Activated CD4-positive, alpha-beta T cell treated with anti-CD3 and anti-CD28 coated beads, Interleukin-2, amount 10 ng/mL, durations not matched to agents 24 days and 14 days (primary cell): ENCODE measurements at places on chromosomes 11 and 22. TPM values are rescaled to one million over a fixed set of nuclear protein-coding genes. Genes with fewer than 3 reads are reported as not detected.

GRCh38 chr22:49079027-49079725 lies 748.5 kb downstream of the BRD1 start:
- no peak overlapping the region for H3K4me3 ChIP-seq
- H3K36me3 ChIP-seq, result no peaks in the 10 kb centered on the region
- no peaks in the 10 kb centered on the region for H3K4me1 ChIP-seq
- H3K27me3 ChIP-seq, result no peaks in the 10 kb centered on the region
- no peak for DNase-seq

DNA sequence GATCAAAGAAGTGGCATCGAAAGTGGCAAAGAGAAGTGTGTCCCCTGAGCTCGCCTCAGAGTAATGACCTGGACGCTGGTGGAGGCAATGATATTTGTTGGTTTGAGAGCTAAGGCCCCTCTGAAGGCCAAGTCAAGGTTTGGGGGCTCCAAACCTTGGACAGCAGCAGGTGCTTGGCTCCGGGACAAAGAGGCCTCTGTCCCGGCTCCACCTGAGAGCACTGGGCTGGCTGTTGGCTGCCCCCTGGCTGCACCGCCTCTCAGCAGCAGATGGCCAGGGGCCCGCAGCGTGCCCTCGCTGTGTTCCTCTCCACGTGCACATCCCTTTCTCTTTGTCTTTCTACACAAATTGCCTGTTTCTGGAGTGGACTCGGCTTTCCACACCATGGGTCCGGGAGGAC lies 301.3 kb downstream of the NTM start:
- H3K36me3 ChIP-seq, result no peaks in the 10 kb centered on the region
- H3K27me3 ChIP-seq, result no peaks in the 10 kb centered on the region
- H3K27ac ChIP-seq, result no peak overlapping the region
- DNase-seq, result no peak
- peaks cover 5% of the 10 kb centered on the region for H3K4me1 ChIP-seq

DNA sequence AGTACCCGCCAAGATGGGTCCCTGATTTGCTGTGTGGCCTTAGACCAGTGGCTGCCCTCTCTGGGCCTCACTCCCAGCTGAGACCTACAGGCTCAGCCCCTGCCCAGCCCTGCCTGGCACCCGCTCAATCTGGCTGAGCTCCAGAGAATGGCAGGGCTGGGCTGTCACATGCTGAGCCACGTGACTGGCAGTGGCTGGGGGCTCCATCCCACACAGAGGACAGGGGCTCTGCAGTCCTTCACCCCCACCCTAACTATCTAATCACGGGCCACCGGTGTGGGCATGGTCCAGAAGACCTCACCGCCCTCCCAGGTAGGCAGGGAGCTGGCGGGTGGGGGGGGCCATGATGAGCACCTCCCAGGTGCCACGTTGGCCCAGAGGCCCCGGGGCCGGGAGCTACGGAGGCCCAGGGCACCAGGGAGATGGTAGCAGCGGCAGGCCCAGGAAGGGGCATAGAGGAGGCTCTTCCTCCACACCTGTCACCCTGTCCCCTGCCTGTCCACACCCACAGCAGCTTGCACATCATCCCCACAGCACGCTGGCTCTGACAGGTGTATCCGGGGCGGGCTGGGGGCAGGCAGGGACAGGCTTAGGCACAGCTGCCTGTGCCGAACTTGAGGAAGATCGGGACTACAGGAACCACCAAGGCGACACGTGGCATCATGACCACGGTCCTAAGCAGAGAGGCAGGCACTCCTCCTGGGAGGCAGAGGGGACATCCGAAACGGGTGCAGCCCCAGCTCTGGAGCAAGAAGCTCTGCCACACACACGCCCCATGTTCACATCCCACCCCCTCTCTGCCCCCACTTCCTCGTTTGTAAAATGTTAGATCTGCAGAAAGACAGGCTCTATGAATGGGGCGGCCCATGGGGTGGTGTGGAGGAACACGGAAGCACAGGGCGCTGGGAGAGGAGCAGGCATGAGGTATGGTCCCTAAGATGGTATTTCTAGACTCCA lies 1.5 kb upstream of the ALDH3B1 start:
- DNase-seq, result no peak
- H3K4me1 ChIP-seq, result peaks cover 13% of the 10 kb centered on the region
- no peaks in the 10 kb centered on the region for H3K36me3 ChIP-seq
- H3K27ac ChIP-seq, result no peak overlapping the region
- no peak overlapping the region for H3K4me3 ChIP-seq
- peaks cover 2% of the 10 kb centered on the region for H3K27me3 ChIP-seq

The FREY1 gene
- 1.8 and 2.0 TPM in 2 replicates for total RNA-seq

The KRTAP5-11 gene
- not detected in 2 replicates for total RNA-seq
